Naive B cell (primary cell): ENCODE measurements at places on chromosomes 6 and 20. TPM values are rescaled to one million over a fixed set of nuclear protein-coding genes. Genes with fewer than 3 reads are reported as not detected.

MUCL3 gene
- not detected for polyA plus RNA-seq

PXDC1 gene
- polyA plus RNA-seq: 3.1 TPM

PPIL6 gene
- 3.9 TPM for polyA plus RNA-seq

POU5F1 gene
- polyA plus RNA-seq: 0.40 TPM

MLIP gene
- not detected for polyA plus RNA-seq

DNA sequence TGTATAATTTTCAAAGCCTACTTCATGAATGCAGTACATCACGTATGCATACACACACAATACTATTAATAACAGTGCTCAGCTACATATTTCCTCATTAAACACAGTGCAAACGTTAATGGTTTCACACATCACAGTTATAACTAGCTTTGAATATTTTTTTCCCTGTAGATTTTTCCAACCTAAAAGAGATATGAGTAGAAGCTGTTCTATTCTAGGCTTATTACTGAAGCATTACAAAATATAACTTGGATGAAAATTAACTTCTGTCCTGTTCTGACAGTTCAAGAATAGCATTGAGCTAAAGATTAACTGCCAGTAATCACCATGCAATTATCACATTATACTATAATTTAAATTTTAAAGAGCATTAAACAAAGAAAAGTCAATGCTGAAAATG lies 6.2 kb downstream of the LMBRD1 start:
- no peaks in the 10 kb centered on the region for H3K27me3 ChIP-seq
- H3K27ac ChIP-seq: peak overlapping the region; percentile 22
- H3K4me1 ChIP-seq: peaks cover 42% of the 10 kb centered on the region
- H3K36me3 ChIP-seq: peaks cover 7% of the 10 kb centered on the region
- peak overlapping the region; percentile 36 for H3K4me3 ChIP-seq
- no peak for DNase-seq

DNA sequence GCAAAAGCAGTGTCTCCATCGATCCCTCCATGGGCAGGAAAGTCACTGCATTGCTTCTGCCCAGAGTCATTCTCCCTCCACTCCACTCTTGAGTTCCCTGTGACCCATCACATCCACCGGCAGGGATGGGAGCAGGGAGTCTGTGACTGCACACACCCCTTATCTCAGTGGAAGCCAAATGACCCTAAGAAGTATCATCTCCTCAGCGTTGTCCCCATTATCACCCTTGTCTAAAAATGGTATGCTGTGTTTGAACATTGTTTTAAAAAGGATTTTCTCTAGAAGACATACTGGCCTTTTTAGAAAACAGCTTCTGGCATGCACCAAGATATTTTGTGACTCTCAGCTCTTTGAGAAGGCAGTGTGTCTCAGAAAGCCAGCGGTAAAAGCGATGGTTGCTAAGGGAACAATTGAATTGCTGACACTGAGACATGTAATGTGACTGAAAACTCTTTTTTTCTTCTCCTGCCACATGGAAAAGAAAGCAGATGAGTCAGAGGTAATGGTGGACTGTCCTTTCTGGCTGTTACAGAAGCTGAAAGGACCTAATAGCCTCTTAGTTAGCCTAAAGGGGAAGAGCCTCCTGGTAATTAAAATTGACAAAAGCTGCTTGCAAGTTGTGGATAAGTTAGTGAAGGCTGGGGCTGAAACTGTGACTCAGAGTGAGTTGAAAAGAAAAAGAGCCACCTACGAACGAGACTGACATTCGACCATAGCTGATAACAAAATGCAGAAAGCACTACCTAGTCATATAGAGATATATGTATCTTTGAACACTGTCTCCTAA lies 120.5 kb downstream of the MAP3K7 start:
- no peak for DNase-seq
- no peak overlapping the region for H3K4me3 ChIP-seq
- H3K36me3 ChIP-seq: no peaks in the 10 kb centered on the region
- no peak overlapping the region for H3K27ac ChIP-seq

DNA sequence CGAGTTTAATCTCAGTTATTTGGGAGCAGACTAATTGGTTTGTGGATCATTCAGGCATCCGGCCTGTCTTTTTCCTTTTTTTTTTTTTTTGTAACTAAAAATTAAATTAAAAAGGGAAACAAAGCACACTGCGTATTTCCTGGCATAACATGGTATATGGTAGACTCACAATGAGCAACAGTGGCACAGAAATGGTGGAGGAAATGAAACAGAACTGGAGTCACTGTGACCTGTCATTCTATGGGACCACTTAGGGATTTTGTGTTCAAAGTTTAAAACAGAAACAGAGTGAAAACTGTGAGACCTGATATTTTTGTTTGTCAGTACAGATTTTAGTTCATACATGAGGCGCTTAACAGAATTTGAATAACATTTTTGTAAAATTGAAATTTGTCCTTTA lies 4.8 kb upstream of the CD93 start:
- no peak overlapping the region for H3K27ac ChIP-seq
- no peaks in the 10 kb centered on the region for H3K36me3 ChIP-seq
- no peak for DNase-seq
- H3K4me3 ChIP-seq: no peak overlapping the region

DNA sequence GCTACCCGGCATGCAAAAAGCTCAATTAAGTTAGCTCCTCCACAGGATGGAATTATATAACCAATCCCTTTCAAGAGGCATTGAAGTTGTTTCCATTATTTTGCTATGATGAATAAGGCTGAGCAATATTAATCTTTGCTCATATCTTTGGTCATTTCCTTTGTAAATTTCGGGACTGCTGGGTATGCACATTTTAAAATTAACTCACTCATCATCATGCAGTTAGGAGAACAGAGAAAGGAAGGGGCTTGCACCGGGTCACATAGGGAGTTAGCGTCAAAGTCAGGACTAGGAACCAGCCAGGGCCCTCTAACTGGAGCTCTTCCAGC lies 430 bp upstream of the FAM110A start:
- DNase-seq: no peak
- peaks cover 6% of the 10 kb centered on the region for H3K36me3 ChIP-seq
- H3K27me3 ChIP-seq: no peaks in the 10 kb centered on the region
- peaks cover 42% of the 10 kb centered on the region for H3K4me1 ChIP-seq

DNA sequence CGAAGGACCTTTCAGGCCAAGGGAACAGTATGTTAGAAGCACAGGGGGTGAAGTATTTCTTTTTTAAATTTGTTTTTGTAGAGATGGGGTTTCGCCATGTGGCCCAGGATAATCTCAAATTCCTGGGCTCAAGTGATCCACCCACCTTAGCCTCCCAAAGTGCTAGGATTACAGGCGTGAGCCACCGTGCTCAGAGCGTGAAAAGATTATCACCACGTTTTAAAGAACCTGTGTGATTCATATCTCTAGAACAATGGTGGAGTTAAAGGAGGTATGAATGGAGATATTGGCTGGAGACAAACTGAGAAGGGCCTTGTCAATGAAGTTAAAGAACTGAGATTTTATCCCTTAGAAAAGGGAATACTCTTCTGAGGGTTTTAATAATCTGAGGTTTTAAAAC lies 9.7 kb downstream of the ASF1A start:
- peaks cover 16% of the 10 kb centered on the region for H3K36me3 ChIP-seq
- H3K4me3 ChIP-seq: no peak overlapping the region
- DNase-seq: no peak
- H3K27ac ChIP-seq: no peak overlapping the region

- no peak overlapping the region for H3K4me3 ChIP-seq
- H3K36me3 ChIP-seq: no peaks in the 10 kb centered on the region
- no peak overlapping the region for H3K27ac ChIP-seq
- no peaks in the 10 kb centered on the region for H3K27me3 ChIP-seq
- no peak for DNase-seq
- peaks cover 3% of the 10 kb centered on the region for H3K4me1 ChIP-seq
Measured at GRCh38 chr6:158160932-158161539, 7.0 kb downstream of the SERAC1 start.
